ENCODE measurements at places on chromosomes 1 and 21.

GRCh38 chr1:164891615-164892014, 332.6 kb downstream of the PBX1 start:
- DNase-seq = no peak

DNA sequence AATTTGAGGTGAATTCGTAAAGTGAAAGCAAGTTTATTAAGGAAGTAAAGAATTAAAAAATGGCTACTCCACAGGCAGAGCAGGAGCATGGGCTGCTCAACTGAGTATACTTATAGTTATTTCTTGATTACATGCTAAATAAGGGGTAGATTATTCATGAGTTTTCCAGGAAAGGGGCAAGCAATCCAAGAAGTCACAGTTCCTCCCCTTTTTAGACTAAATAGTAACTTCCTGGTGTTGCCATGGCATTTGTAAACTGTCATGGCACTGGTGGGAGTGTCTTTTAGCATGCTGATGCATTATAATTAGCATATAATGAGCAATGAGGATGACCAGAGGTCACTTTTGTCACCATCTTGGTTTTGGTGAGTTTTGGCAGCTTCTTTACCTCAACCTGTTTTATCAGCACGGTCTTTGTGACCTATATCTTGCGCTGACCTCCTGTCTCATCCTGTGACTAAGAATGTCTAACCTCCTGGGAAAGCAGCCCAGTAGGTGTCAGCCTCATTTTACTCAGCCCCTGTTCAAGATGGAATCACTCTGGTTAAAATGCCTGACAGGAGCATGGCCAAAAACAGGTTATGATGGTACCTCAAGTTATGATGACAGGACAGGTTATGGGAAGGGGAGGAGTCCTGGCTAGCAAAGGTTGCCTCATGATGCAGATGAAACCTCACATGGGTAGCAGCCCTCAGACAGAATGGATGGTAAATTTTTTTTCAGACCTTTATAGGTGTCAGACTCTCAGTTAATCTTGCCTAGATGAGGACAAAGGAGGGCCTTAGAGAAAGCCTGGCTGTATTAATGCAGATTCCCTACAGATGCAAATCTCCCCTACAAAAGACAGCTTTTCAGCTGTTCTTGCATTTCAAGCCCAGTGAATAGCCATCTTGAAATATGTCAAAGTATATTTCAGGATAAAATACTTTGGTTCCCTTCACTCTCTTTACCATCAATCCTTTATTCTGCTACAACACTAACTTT, 49.7 kb downstream of the SIPA1L2 start:
- DNase-seq = no peak

GRCh38 chr1:163820766-163821165, 499.0 kb downstream of the NUF2 start:
- no peak for DNase-seq

DNA sequence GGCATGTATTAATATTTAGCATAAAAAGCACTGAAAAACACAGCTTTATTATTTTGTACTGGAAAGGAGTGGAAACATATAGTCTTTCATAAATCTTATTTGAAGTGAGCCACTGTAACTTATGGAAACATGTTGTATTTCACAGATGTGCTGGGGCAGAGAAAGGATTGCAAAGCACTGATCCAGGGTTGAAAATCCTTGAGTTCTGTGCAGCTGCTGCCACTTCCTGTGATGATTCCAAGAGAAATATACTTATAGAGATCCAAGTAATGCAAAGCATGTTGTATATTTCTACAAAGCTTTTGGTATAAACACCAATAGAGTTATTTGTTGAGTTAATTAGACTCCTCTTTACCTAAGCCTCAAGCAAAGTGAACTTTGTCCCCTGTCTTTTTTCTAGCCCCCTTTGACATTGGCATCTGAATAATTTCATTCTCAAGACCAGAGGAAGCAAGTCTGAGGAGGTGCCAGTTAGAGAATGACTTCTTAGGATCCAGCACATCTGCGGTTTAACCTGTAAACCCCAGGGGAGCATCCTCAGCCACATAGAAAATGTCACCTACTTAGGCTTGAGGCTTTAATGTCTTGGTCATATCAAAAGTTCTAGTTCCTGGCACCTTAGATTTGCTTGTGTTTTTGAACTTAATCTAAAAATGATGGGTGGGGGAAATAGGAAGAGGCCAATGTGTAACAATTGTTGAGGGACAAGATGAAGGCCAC, 173.3 kb downstream of the FASLG start:
- DNase-seq = no peak

- DNase-seq = no peak
These were observed 277.4 kb downstream of the ZNF648 start for GRCh38 chr1:181784039-181784683.

- no peak for DNase-seq
These were observed 24.2 kb downstream of the MAN1C1 start for GRCh38 chr1:25640646-25641328.

GRCh38 chr1:167454304-167454893, 63.9 kb downstream of the CD247 start:
- no peak for DNase-seq

DNA sequence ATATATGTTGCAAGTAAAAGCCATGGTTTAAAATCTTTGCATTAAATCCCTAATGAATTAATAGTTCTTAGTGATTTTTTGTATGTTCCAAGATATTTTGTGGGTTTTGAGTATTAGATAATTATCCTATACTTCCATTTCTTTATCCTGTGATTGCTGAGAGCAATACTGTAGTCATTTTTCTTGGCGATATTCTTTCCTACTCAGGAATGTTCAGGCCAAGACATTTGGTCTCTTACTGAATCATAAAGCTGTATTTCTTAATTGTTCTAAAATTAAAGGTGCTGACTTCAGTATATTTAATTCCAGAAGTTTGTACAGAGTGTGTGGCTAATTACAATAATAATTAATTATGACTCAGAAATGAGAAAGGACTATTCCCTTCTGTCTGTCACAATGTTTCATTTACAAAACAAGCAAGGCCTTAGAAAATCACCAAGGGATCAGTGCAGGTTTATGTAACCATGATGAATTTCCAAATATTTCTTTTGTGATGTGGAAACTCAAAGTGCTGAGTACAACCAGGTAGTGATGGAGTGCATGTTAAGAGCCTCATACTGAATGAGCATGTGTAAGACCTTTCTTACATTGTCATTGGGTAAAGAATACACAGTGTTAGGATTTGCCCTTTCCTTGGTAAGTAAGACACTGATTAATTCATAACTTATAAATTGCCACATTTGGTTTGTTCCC, 161.2 kb downstream of the HMCN1 start:
- no peak for DNase-seq

Data from NCI-H1105 treated with DMSO at 0.1 percent for 48 hours (cell line).